NCI-H1417 treated with DMSO at 0.1 percent for 48 hours (cell line): ENCODE measurements at places on chromosomes 1 and 21.

GRCh38 chr1:109658533-109659042 lies 2.7 kb downstream of the GSTM4 start:
- DNase-seq: no peak

DNA sequence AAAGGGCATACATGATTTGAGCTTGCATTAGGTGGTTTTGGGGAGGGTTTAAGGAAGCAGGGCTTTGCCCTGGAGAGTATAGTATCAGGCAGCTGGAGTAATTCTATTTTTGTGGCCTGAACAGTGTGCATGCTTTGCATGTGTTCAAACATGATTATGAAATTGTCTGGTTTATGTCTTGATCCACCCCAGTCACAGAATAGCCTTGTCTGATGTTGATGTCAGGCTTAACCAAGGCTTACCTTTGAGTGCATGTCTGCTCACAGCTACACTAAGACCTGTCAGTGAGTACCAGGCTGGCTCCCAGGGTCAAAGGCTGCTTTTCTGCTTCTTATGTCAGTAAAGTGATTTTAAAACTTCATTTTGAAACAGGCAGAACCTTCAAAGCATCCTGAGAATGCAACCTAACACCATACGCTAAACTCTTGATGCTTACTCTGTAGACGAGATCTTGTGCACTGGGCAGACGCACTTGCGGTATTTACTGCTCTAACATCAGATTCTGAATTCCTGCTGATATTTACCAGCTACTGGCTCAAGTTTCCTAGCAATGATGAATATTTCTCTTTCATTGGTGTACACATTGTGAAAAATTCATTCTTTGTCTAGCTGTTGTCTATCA lies 78.9 kb downstream of the MAP3K21 start:
- DNase-seq: no peak

DNA sequence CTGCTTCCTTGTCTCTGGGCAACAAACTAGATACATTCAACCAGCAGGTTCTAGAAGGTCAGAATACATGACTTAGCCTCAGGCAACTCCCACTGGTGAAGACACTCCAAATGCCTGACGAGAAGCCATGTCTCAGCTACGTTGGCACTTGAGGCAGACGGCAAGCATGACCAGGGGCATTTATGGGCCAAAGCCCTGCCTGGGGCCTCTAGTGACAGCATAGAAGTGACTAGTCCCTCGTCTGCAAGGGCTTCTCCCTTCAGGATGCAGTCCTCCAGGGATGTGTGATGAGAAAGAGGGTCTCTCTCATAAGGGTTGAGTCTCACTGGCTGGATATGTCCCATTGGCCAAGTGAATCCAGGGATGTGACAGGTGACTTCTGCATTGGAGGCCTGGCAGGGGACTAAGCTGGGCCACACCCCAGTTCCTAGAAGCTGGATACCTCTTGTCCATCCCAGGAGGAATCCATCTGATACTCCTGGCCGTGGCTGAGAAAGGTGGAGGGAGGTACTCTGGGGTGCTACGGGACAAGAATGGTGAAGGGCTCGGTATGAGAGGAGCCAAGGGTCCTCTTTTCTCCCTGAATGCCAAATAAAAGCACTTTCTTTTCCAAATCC lies 148.6 kb upstream of the HMGB4 start:
- no peak for DNase-seq

DNA sequence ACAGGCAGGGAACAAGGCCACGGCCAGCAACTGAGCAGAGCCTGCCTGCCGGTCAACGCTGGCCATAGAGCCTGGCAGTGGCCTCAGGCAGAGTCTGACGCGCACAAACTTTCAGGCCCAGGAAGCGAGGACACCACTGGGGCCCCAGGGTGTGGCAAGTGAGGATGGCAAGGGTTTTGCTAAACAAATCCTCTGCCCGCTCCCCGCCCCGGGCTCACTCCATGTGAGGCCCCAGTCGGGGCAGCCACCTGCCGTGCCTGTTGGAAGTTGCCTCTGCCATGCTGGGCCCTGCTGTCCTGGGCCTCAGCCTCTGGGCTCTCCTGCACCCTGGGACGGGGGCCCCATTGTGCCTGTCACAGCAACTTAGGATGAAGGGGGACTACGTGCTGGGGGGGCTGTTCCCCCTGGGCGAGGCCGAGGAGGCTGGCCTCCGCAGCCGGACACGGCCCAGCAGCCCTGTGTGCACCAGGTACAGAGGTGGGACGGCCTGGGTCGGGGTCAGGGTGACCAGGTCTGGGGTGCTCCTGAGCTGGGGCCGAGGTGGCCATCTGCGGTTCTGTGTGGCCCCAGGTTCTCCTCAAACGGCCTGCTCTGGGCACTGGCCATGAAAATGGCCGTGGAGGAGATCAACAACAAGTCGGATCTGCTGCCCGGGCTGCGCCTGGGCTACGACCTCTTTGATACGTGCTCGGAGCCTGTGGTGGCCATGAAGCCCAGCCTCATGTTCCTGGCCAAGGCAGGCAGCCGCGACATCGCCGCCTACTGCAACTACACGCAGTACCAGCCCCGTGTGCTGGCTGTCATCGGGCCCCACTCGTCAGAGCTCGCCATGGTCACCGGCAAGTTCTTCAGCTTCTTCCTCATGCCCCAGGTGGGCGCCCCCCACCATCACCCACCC lies at the start of gene TAS1R3:
Gene TAS1R3, plus strand, starts transcription at position 213 of the 898 bp plus-strand sequence. Its CDS starts 66 bp downstream, at position 279.
- DNase-seq: no peak

- no peak for DNase-seq
Observed at GRCh38 chr1:31696242-31696641, 7.6 kb downstream of the COL16A1 start.

- DNase-seq: no peak
Observed at GRCh38 chr1:157517016-157517415, 35.3 kb downstream of the FCRL5 start.

DNA sequence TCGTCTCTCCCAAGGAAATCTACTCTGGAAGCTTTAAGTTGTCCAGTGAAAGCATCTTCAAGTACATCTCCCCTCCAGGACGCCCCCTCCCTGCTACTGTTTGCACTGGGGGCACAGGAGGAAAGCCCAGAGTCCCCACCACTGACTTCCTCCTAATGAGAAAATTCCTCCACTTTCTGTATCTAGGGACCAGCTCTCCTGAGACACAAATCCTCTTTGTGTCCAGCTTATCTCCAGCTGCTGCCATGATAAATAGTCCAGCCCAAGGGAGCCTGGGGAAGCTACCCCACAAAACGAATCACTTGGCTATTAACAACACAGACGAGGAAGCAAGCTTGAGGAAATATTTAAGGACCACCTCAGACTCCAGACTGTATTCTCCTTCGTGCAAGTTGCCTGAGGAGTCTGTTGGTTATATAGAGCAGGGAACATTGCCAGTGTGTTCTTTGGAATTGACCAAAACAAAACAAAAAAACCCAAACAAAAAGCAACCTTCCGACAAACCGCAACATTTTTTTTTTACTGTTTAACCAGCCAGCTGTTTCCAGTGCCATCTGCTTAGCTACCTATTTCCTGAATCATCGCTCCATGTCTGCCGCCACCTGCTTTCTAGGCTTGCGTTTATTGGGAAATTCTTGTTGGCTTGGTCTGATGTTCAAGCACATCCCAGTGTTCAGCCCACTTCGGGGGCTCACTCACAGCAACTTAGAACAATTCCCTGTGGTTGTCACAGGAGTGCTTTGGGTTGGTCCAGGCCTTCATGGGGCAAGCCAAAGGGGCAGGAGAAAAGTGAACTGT lies 7.7 kb downstream of the C1orf226 start:
- no peak for DNase-seq

GRCh38 chr1:188958461-188959115 lies 1519.1 kb downstream of the BRINP3 start:
- no peak for DNase-seq

DNA sequence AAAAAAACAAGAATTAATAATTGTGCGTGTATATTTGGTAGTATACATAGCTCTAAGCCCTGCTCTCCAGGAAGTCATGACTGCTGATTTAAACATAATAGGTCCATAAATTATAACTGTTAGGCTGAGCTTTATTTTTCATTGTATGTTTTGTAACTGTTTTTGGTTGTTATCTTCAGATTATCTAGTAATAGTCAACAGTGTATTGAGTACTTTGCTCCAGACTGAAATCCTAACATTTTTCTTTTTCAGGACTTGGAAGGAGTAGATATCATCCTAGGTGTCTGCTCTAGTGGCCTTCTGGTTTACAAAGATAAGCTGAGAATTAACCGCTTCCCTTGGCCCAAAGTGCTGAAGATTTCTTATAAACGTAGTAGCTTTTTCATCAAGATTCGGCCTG lies 90.9 kb downstream of the TMEM200B start:
- DNase-seq: no peak

DNA sequence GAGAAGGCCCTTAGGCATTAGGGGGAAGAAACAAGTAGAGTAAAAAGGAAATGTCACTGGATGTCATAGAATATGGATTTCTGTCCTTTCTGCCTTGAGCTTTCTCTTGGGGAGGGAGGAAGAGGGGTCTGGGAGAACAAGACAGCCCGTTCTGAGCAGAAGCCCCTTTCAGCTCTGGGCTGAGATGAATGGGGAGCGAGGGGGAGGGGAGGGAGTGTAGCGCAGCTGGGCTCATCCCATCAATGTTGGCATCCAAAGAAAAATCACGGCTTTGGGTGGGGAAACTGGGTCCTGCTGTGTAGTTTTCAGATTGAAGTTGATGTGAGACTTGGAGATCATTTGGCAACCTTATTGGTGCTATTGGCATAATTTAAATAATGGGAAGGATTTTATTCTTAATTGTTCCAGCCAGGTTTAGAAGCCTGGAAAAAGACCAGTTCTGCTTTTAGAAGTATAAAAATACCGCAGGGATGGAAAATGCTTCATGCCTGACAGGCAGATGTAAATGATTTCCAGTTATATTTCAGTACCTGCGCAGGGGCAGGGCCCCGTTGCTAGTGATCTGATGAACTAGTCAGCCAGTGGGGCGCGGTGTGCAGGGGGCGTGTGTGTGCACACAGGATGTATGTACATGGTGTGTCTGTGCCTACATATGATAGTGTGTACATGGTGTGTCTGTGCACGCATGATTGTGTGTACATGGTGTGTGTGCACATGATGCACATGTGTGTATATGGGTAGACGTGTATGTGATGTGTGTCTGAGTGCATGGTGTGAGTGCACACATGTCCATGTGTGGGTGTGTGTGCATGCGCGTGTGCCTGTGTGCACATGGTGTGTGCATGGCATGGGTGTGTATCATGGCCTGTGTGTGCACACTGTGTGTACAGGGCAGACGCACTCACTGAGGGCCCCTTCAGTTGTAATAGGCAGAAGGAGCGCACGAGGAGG lies 36.0 kb downstream of the ABCG1 start:
- no peak for DNase-seq

DNA sequence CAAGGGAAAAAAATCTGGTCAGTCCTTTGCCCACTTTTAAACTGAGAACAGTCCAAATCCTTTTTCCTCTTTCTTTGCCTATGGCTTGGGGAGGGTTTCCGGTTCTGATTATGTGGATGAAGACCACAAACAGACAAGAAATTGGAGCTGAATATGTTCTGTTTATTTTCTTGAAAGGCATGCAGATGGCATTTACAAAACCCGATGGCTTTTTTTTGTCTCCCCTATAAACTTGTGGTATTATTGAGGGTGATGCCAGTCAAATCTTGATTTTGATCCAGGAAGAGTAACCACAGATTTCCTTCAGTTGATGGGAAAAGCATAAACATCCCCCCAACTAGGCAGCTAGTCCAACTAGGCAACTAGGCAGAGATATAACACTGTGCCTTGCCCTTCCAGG lies 38.9 kb downstream of the PLPP3 start:
- DNase-seq: no peak

DNA sequence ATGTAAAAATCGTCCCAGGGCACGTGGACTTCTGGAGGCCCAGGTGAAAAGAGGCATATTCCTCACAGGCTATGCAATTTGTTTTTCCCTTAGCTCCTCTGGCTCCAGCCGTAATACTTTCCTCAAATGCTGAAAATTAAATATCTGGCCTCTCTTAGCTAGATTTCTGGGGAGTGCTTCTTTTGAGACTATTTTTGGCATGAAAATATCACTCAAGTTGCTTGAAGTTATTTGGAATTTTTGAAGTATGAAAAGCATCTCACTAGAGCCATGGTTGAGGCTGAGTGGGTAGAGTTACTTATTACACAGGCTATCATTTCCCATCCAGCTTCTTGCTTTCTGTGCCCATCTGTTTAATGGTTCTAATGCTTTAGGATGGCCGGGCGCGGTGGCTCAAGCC lies 59.7 kb downstream of the MYOM3 start:
- DNase-seq: no peak

DNA sequence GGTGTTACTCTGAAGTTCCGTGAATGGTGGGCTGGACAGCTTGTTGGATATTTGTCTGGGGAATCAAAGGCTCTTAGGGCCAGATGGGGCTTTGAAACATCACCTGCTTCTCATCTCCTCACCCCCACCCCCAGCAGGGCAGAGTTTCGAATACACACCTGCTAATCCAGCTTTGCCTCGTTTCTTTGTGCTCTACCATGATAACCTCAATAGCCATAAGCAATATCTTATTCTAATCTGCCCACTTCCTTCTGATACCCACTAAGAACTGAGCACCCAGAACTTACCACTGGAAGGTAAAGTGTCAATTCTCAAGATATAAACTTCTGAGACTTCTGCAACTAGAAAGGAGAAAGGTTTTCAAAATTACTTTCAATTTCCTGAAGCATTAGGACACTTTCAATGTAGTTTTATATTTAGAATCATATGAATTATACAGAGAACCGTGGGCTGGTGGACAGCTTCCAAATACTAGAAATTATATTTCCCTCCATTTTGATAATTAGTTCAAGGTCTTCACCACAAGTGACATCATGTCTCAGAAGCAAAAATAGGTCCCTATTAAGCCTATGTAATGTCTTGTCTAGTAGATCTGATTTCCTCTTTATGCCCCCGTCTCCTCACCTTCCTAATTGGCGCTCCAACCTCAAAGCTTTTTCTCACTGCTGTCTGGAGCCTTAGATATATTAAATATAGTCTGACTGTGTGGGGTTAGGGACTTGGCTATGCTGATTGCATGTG lies 64.4 kb upstream of the NEK2 start:
- no peak for DNase-seq

GRCh38 chr1:117609471-117609911 lies 3.6 kb downstream of the TENT5C start:
- no peak for DNase-seq

DNA sequence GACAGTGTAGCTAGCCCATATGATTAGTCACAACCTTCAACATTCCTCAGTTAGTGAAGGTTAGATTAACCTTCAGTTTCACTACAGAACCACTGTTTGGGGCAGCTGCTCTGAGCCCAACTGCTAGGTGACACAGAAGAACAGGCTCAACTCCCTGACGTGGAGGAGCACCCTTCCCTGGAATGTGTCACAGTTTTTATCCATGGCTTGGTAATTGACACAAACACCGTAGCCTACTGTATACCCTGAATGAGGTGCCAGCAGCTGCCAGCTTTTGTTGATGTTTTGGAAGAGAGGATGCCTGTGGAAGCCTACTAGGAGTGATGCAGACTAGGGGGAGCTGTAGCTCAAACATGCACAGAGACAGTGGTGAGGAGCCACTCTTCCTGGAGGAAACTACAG lies 56.6 kb upstream of the CR2 start:
- DNase-seq: no peak
